ENCODE measurements at places on chromosomes 5 and 9.

GRCh38 chr5:144191531-144191930 lies 20.9 kb downstream of the KCTD16 start:
- no peak for DNase-seq

DNA sequence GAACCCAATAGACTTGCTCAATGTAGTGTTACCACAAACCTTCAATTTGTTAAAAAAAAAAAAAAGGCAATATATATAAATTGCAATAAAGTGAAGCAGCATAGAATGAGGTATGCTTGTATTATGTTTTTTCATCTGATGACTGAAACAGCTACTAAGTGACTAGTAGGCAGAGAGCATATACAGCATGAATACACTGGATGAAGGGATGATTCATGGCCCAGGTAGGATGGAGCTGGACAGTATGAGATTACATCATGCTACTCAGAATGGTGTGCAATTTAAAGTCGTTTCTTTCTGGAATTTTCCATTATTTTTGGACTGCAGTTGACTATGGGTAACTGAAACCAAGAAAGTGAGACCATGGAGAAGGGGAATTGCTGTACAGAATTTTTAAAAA lies 161.2 kb downstream of the GNA14 start:
- DNase-seq, result no peak

GRCh38 chr5:153866176-153866575 lies 172.5 kb downstream of the FAM114A2 start:
- DNase-seq, result no peak

- DNase-seq, result no peak
Observed at GRCh38 chr9:125484350-125485282, 222.4 kb downstream of the MAPKAP1 start.

DNA sequence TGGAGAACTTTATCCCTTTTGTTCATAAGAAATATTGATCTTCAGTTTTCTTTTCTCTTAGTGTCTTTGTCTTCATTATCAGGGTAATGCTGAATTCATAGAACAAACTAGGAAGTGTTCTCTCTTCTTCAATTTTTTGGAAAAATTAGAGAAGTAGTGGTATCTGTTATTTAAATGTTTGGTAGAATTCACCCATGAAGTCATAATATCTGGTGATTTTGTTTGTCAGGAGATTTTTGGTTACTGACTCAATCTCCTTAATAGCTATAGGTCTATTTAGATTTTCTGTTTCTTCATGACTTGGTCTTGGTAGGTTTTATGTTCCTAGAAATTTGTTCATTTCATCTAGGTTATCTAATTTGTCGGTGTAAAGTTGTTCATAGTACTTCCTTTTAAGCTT lies 45.4 kb upstream of the STARD4 start:
- no peak for DNase-seq

DNA sequence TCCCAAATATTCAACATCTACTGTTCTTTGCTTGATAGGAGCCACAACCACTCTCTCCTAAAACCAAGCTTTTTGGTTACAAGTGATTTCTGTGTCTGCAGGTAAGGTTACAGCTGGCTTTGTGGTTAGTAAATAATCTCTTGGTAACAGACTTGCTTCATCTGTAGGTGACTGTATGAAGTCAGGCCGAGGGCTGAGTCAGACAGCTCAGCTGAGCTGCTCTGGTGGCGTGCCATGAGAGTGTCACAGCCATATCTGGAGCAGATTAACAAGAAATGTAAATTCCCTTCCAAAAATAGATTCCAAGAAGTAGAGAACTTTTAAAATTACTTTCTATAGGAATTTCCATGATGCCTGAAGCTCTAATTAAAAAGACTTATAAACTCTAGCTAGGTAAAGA lies 23.7 kb upstream of the TAS2R1 start:
- DNase-seq, result no peak

- DNase-seq, result no peak
Observed at GRCh38 chr5:100790951-100791350, 112.1 kb downstream of the ST8SIA4 start.

GRCh38 chr9:136011703-136012496 lies 50.7 kb upstream of the UBAC1 start:
- DNase-seq, result peak; percentile 18

- no peak for DNase-seq
Observed at GRCh38 chr5:107781451-107781850, 110.7 kb upstream of the EFNA5 start.

GRCh38 chr9:35028341-35028740 lies 38.8 kb downstream of the DNAJB5 start:
- no peak for DNase-seq

GRCh38 chr9:116877072-116877471 lies 190.0 kb downstream of the TRIM32 start:
- DNase-seq, result no peak

DNA sequence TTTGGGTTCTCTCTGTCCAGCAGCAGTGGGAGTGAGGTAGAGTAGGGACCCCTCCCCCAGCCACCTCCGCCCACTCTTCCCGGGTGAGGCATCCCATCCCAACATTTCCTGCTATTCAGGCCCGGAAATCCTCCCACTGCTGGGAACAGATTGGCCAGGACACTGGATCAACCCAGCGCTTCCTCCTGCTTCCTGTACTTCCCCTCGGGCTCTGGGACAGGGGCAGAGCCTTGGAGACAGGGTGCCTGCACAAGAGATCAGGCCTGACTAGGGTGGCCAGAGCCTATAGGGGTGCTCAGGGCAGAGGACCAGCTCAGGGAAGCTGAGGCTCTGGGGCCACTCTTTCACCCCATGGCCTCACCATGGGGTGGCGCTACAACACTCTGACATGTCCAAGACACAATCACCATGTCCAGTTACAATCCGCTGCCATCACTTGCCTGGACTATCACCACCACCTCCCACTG lies 14.5 kb downstream of the SH2D3C start:
- DNase-seq, result peak; percentile 51

DNA sequence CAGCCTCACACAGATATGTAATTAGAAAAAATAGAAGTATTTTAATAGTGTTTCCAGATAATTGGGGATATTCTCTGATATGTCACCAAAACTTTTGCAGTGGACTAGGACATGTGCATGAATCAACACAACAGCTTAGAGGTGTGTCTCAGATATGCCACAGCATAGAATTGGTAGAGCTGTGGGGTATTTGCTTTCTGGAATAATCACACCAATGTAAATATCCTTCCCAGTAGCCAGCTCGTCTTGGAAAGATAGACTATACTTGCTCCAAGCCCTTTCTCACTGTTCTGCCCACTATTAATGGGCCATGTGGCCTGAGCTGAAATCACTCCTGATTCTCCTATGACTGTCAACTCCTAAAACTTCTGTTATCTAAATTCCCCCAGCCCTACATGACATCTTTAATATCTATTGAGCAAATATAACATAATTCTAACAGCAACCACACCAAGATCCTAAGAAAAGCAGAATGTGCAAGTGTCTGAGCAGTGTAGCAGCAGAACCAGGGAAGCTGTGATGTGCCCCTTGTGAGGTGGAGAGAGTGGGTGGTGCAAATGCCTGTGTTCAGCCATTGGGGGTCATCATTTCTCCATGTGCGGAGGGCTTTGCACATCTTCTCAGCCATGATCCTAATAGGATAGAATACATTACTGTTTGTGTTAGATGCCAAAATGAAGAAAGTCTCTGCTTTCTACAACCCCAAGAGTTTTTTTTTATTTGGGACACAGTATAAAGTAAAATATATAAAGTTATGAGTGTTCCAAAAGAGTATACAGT lies 65.0 kb downstream of the MELK start:
- peak; percentile 45 for DNase-seq

DNA sequence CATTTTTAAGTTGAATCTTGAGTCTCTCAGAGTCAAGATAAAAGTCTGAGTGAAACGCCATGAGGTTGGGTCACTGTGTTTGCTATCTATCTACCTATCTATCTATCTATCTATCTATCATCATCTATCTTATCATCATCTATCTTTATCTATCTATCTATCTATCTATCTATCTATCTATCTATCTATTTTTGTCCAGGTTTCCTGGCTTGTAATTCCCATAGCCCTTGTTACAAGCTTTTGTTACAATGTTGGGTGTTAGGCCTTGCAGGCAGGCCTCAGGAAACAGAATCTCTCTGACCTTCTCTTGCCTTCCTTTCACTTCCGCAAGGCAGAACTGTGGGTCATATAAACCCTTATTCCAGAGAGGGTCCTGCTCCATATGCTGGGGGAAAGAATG lies 12.6 kb upstream of the KIAA1958 start:
- DNase-seq, result no peak

DNA sequence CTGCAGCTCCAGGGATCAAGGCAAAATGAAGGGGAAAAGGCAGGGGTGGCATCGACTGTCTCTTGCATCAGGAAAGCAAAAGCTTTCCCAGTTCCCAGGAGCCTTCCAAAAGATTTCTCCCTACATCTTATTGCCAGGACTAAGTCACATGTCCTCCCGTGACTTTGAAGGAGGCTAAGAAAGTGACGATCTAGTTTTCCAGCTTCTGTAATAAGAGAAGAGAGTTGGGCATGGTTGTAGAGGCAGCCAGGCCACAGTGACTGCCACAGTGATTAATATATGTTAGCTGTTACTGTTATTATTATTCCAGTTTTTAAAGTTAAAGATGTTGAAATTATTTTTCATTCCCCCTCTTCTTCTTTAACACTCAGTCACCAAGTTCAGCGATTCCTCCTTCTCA lies 77.1 kb downstream of the RMI1 start:
- no peak for DNase-seq

GRCh38 chr5:94900006-94900505 lies 281.6 kb downstream of the SLF1 start:
- DNase-seq, result no peak

GRCh38 chr9:130472184-130472705 lies 27.5 kb downstream of the ASS1 start:
- DNase-seq, result no peak

DNA sequence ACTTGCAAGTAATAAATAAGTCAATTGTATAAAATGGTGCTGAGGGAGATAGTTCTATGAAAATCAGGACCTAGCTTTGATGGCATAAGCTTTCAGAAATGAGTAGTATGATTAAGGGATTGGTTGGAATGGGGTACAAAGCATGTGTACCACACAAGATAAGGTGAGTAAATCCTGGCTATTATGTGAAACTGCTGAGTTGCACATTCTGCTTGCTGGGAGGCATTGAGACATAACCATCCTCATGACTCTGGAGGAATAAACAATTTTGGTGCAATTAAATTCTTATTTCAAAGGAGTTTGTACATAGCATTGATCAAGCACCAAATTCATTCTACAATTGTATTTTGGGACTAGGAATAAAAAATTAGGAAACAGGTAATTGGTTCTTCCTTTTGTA lies 755.2 kb upstream of the ACO1 start:
- DNase-seq, result no peak

DNA sequence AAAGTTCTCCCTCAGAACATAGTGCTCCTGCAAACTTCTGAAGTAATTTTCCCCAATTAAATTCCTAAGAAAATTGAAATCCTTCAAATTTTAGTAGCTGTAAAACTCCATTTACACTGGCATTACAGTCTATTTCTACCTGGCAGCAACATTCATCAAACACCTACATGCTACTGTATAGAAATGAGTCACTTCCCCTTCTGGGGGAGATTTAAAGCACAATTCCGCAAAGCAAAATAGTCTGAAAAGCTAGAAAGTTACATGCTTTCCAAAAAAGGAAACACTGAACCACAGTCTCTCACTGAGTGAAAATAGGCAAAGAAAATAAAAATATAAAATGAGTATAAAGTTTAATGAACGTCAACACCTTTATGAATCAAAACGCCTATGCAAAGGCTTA lies 43.3 kb downstream of the MCTP1 start:
- DNase-seq, result no peak

GRCh38 chr5:84299959-84300358 lies 84.7 kb downstream of the EDIL3 start:
- no peak for DNase-seq

- DNase-seq, result no peak
Observed at GRCh38 chr9:76431601-76432000, 27.4 kb upstream of the GCNT1 start.

- no peak for DNase-seq
Observed at GRCh38 chr5:91139572-91140200, 243.4 kb downstream of the ARRDC3 start.

GRCh38 chr9:468766-469426 lies 254.2 kb downstream of the DOCK8 start:
- DNase-seq, result peak; percentile 39

- DNase-seq, result no peak
Observed at GRCh38 chr5:56595566-56595965, 219.8 kb upstream of the MAP3K1 start.

- DNase-seq, result no peak
Observed at GRCh38 chr5:16127865-16128544, 51.6 kb downstream of the MARCHF11 start.

DNA sequence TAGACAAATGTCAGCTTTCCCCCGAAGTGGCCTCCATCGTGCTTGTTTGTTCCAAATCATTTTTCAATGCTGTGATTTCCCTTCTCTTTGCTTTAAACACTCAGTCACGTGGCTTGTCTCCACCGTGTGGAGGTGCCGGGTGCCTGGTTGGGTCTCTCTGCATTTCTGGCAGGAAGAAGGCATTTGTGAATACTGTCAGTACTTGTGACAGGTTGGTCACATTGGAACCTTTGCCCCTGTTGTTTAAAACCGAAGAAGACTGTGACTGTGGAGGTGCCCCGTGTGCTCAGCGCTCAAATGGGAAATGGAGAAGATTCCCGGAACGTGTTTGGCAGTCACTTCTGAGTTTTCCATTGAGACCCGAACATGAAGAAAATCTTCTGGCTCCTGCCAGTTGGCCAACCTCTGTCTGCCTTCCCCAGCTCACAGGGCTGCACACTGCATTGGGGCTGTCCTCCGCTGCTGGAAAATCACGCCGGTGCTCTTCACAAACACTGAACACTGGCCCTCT lies 74.6 kb downstream of the LMNB1 start:
- no peak for DNase-seq

DNA sequence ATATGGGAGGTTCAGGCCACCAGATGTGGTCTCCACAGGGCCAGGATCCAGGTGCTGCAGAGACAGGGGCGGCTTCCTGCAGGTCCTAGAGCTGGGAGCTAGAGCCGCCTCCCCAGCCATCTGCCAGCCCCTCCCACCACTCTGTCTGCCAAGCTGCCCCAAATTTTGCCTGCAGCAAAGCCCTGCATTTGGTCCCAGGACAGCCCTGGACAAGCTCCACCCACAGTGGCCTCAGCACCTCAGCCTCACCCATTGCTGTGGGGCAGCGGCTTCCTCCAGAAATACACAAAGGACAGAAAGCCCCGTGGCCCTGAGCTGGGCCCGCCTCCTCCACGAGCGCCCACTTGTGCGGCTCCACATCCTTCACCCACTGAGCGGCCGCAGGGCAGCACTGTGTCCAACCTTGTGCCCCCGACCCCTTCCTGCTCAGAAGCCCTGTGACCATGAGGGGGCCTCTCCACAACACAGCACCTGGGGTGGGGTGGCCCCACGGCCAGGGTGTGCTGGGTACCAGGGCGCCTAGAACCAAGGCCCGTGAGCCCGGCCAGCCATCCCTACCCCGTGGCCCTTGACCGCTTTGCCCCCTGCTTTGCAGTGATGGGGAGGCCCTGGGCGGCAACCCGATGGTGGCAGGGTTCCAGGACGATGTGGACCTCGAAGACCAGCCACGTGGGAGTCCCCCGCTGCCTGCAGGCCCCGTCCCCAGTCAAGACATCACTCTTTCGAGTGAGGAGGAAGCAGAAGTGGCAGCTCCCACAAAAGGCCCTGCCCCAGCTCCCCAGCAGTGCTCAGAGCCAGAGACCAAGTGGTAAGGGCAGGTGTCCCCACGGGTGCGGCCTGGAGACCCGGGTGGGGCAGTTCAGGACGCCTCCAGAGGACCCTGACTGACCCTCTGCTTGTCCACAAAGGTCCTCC lies 3.7 kb upstream of the AJM1 start:
- DNase-seq, result no peak

All from OCI-LY7 (cell line).